SIG-M5 (cell line): ENCODE measurements at places on chromosomes 5 and 9.
A peak's percentile ranks its signal among the peaks of the same experiment; 100 is the strongest.

- no peak for DNase-seq
Observed at GRCh38 chr5:151643388-151643787, 43.3 kb downstream of the SPARC start.

DNA sequence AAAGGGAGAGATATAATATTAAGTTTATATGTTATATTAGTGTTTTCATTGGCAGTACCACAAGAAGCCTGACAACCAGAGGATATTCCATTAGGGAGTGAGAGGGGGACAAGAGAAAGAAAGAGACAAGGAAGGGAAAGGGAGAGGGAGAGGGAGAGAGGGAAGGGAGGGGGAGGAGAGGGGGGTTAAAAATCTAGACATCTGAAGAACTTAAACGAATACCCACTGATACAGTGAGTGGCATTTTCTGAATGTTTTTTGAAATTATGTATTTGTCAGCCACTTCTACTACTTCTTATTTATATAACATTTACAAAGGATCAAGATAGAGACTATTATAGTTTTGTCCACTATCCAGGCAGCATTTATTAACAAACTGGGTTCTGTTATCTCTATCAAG lies 11.6 kb upstream of the CEP120 start:
- no peak for DNase-seq

DNA sequence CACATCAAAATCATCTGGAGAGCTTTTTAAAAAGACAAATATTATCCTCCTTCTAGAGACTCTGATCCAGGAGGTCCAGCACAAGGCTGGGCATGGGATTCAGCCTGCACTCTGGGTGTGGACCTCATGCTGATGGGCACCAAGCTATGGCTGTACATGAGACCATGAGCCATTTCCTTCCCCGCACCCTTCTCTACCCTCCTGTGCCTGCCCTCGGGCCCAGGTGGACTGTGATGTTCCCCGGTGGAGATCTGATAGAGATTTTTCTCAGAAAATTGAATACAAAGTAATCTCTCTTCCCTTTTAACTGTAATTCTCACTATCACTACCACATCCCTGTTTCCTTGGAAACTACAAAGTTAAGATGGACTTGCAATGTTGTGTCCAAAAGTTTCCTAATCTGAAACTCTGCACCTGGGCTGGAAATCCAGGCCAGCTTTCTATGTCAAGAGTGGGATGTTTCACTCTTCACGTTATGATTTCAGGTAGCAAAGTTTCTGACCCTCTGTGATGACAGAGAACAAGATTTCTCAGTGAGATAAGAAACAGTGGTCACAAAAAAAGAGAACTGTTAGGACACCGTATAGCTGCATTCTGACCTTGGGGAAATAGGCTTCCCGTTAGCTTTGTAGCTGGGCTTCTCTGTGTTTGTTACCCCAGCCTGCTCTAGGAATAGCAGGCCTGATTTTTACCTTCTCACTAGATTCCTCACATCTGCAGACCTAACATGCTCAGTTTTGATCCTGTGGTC lies 11.5 kb downstream of the SFXN1 start:
- DNase-seq = no peak

DNA sequence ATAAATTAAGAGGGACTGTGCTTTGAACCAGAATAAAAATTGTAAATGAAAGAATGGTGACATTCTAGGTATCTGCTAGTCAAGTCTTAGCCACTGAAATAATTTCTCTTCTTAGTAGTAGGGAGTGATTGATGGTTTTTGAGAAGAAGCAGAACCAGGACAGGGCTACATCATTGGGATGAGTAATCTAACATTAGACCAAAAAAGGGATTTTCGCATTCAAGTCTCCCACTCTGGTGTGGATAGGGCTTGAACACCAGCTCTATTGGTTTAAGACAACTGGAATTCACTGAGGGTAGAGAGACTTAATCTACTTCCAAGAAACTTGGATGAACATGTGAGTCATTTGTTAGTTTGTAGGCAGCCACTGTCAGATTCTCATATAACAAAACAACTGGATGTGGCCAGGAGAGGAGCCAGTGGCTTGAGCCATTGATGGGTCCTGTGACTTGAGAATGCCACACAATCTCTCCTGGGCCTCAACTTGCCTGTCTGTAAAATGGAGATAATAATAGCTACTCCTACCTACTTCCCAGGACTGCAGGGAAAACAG lies 16.6 kb downstream of the FAT2 start:
- DNase-seq = no peak

- no peak for DNase-seq
Observed at GRCh38 chr5:67536866-67537265, 340.3 kb upstream of the CD180 start.

DNA sequence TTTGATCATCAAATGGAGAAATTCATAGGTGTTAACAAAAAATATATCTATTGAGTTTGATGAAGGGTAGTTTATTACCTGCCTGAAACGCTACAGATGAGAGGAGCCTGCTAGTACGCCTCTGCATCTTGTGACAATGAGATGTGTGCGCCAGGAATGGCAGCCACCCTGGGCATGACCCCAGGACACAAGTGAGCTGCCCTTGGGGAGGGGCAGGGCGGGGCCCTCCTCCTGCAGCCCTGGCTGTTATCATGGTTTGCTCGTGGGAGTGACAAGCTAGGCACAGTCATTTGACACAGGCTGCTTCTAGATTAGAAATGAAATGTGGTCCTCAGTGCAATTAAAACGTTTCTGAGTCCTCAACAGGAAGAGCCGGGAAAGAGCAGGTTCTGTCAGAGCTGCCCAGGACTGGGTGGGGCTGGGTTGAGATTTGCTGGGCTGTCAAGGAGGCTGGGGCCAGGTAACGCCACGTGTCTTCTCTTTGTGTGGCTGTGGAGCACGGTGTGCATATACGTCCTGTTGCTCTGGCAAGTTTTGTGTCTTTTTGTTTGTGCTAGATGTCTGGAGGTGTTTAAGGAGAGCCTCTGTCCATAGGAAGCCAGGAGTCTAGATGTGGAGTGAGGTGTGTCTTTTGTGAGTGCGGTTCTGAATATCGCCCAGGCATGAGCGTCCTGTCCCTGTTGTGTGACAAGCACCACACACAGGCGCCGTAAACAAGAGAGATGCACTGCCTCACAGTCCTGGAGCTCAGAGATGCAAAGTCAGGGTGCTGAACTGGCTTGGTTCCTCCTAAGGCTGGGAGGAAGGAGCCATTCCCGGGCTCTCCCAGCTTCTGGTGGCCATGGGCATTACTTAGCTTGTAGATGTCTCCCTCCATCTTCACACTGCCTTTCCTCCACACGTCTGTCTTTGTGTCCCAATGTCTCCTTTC lies 129.0 kb upstream of the IRX4 start:
- DNase-seq = no peak

DNA sequence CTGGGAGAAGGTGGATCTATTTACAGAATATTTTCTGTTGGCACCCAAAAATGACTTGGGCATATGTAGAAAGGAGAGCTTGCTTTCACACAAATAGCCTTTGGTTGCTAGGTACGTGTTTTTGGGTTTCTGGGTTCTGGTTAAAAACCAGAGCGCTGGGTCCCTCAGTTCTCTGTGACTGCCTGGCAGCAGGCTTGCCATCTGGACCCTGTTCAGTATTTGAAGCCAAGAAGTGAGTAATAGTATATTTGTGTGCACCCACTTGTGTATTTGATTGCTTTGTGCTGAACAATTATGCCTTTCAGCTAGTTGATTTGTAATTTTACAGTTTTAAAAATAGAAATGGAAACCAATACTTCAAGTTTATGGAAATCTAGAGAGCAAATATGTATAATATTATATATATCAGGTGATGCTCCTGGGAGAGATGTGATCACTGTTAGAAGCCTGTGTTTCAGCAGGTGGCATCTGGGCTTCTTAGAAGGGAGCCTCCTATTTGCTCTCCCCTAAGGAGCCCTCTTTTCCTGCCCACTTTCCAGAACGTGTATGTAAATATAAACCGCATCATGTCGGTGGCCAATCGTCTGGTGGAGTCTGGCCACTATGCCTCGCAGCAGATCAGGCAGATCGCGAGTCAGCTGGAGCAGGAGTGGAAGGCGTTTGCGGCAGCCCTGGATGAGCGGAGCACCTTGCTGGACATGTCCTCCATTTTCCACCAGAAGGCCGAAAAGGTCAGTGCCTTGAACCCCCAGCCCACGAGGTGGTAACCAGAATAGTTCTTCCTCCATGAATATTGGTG lies 153.6 kb downstream of the TRIO start:
- DNase-seq = no peak

DNA sequence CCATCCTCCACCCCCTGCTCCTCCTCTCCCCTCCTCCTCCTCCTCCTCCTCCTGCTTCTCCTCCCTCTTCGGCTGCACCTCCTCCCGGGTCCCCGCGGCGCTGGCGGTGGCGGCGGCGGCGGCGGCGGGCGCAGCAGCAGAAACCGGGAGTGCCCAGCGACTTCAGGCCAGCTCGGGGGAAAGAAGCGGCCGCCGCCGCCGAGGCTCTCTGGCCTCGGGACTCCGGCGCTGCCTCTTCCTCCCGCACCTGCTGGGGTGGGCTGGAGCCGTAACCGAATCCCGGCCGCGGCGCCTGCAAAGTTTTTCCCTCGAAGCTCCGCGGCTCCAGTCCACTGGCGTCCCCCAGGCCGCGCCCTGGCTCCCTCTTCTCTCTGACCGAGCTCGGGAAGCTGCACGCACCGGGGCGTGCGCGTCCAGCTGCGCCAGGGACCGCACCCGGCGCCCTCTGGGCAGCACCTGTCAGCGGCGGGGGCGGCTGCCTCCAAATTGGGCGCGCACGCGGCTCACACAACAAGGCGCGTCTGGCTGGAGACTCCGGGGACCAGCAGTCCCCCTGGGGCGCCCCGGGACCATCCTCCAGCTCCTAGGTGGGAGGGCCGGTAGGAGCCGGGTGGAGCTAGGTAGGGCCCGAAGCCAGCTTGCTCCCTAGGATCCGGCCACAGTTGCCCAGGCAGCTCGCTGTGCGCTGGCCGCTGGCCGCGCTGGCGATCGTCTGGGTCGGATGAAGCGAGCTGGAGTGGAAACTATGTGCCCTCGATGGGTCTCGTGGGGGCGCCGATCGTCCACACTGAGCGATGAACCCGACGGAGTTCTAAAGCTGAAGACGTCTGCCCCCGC lies at the start of gene MCTP1:
Gene MCTP1 (minus strand): TSS at position 523 of the 837 bp plus-strand sequence.
- DNase-seq = no peak

- DNase-seq = no peak
Observed at GRCh38 chr5:102223542-102224477, 72.3 kb downstream of the SLCO4C1 start.

GRCh38 chr9:75962013-75962661 lies 71.7 kb downstream of the PCSK5 start:
- no peak for DNase-seq

GRCh38 chr9:106019702-106020101 lies 325.4 kb downstream of the TMEM38B start:
- no peak for DNase-seq

GRCh38 chr9:111604054-111604615 lies 4.7 kb upstream of the PTGR1 start:
- no peak for DNase-seq

- DNase-seq = no peak
Observed at GRCh38 chr5:108320231-108320630, 61.7 kb downstream of the FBXL17 start.

DNA sequence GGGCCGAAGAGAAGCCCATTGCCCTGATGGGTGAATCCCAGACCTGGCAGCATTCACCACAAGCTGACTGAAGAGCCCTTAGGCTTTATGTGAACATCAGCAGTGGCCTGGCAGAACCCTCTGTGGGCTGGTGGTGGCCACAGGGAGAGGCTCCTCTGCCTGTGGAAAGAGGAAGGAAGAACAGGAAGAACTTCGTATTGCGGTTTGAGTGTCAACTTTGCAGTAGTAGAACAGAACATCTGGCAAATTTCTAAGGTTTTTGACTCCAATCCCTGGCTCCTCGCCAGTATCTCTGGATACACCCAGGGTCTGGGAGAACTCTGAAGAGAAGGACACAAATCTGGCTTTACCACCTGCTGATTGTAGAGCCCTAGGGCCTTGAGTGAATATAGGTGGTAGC lies 356.4 kb upstream of the GRAMD2B start:
- DNase-seq = peak; percentile 15

GRCh38 chr9:26523577-26523976 lies 369.0 kb downstream of the CAAP1 start:
- no peak for DNase-seq

- no peak for DNase-seq
Observed at GRCh38 chr5:169126481-169127021, 174.4 kb downstream of the SLIT3 start.

GRCh38 chr5:50710838-50711237 lies 44.4 kb downstream of the PARP8 start:
- DNase-seq = no peak

- no peak for DNase-seq
Observed at GRCh38 chr9:37507566-37508134, 21.9 kb downstream of the POLR1E start.

DNA sequence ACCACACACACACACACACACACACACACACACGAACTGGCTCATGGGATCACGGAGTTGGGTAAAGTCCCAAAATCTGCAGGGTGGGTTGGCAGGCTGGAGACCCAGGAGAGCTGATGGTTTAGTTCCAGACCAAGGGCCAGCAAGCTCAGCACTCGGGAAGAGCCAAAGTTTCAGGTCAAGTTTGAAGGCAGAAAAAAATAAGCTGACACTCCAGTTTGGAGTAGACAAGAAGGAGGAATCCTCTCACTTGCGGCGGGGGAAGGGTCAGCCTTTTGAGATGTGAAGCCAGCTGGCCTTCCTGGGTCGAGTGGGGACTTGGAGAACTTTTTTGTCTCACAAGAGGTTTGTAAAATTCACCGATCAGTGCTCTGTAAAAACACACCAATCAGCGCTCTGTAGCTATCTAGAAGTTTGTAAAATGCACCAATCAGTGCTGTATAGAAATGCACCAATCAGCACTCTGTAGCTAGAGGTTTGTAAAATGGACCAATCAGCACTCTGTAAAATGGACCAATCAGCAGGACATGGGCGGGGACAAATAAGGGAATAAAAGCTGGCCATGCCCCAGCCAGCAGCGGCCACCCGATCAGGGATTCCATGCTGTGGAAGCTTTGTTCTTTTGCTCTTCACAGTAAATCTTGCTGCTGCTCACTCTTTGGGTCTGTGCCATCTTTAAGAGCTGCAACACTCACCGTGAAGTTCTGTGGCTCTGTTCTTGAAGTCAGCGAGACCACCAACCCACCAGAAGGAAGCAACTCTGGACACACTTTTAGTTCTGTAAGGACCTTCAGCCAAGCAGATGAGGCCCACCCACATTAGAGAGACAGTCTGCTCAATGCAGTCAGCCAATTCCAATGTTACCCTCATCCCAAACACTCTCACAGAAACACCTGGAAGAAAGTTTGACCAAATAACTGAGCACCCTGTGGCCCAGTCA lies 37.8 kb upstream of the UNC5A start:
- no peak for DNase-seq

DNA sequence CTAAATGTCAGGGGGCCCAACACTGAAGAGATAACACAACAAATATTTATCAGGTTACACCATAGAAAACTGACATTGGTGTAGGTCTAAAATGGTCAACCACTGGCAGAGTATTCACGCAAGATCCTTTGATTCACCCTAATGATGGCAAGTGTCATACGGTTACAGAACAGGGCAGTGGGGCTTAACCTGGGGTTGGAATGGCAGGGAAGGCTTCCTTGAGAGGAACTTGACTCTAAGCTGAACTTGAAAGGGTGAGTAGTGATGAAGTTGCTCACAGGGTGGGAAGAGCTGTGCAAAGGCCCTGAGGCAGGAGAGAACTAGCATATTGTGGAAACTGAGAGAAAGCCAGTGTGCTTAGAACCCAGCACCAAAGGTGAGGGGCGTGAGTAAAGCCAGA lies 97.1 kb upstream of the MVB12B start:
- no peak for DNase-seq
